Stimulated activated CD4-positive, alpha-beta T cell treated with anti-CD3 and anti-CD28 coated beads, Interleukin-15, amount 100 ng/mL, for 24 hours (primary cell): ENCODE measurements at places on chromosomes 3 and 15.
A peak's percentile ranks its signal among the peaks of the same experiment; 100 is the strongest.

- DNase-seq: peak; percentile 67
Observed at GRCh38 chr3:195537995-195538394, 5.1 kb downstream of the PPP1R2 start.

DNA sequence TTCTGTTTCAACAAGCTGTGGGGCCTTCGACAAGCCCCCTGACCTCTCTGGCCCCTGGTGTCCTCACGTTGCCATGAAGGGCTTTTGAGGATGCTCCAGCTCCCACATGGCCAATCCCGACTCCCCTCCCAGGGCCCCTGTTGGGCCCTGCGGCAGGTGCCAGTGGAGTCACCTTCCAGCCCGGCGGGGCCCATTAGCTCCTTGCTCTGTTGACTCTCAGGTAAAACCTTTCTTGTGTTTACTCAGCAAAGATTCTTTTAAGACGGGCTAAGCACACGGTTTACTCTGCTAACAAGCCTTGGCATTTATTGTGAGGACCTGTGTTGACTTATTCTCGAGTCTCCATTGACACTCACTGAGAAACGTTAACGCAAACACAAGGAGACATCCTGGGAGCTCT lies 15.0 kb downstream of the RPLP1 start:
- no peak for DNase-seq

GRCh38 chr15:42182328-42182886 lies 25.7 kb downstream of the VPS39 start:
- DNase-seq: no peak

DNA sequence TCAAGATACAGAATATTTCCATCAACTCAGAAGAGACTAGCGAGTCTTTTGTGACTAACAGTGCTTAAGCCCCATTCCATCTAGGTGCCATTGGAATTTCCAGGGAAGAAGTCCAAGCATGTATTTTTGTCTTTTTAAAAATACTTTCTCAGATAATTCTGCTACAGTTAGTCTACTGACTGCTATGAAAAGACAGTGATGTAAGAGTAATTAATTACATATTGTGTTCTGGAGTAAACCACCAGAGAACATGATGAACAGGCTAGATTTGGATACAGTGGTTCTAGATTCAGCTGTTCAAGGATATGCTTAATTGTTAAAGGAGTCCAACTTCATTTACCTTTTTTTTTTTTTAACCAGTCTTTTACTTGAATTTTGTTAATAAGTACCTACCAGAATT lies 34.8 kb upstream of the PAK6 start:
- no peak for DNase-seq

DNA sequence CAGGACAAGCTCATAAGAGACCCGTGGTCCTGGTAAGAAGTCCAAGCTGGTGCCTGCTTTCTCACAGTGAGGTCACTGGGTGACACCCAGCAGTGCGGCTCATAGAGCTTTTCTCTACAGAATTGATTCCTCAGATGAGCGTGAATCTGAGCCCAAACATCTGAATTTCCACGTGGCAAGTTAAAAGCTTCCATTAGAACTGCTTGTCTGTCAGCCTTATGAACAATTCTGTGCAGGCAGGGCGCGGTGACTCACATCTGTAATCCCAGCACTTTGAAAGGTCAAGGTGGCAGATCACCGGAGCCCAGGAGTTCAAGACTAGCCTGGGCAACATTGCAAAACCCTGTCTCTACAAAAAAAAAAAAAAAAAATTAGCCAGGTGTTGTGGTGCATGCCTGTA lies 113.1 kb upstream of the ABHD17C start:
- DNase-seq: no peak

DNA sequence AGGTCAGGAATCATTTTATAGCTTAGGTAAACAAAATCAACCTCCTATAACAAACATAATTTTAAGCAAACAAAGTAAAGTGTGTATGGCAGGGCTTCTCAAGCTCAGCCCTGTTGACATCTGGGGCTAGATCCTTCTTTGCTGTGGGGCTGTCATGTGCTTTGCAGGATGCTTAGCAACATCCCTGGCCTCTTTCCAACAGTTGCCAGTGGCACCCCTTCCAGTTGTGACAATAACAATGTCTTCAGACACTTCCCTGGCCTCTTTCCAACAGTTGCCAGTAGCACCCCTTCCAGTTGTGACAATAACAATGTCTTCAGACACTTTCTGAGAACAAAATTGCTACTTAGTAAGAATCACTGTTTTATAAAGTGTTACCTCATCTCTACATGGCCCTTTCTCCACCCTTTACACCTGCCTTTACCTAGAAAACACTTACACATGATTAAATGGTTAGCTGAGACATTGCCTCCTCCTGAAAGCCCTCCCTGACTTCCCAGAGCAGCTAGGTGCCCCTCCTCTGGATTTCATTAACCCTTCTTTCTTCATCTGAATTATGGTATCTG lies 194.0 kb upstream of the LMCD1 start:
- no peak for DNase-seq

DNA sequence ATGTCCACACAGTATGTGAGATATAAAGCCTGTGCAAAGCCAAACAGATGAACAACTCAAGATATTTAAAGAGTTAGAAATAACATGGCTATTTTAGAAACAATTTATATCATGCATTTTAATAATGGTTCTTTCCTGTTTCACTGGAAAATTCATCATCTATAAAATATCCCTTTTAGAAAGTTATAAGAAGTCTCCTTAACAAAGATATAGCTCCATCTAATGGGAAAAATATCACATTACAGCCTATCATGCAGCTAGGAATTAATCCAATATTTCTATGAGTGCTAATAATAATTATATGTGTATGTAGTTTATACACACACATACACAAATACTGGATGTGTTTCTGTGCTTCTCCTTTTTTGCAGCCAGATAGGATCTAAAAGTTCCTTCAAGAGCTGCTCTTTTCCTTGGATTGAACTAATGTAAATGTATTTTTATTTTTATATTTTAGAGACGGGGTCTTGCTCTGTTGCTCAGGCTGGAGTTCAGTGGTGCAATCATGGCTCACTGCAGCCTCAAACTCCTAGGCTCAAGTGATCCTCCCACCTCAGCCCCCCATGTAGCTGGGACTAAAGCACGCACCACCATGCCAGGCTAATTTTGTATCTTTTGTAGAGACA lies 21.6 kb downstream of the RPL22L1 start:
- DNase-seq: no peak

DNA sequence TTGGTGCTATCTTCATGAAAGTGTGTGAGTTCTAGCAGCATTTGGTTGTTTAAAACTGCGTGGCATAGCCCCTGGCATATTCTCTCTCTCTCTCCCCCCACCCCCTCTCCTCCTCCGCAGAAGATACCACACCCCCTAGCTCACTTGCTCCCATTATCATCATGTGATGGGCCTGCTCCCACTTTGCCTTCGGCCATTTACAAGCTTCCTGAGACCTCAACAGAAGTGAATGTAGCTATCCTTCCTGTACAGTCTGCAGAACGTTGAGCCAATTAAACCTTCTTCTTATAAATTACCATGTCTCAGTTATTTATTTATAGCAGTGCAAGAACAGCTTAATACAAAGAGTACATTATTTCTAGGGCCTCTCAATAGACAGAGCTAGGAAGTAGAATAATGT lies 1032.5 kb upstream of the CADM2 start:
- no peak for DNase-seq
